ENCODE measurements at places on chromosomes 1 and 21. TPM values are rescaled to one million over a fixed set of nuclear protein-coding genes. Genes with fewer than 3 reads are reported as not detected.

DNA sequence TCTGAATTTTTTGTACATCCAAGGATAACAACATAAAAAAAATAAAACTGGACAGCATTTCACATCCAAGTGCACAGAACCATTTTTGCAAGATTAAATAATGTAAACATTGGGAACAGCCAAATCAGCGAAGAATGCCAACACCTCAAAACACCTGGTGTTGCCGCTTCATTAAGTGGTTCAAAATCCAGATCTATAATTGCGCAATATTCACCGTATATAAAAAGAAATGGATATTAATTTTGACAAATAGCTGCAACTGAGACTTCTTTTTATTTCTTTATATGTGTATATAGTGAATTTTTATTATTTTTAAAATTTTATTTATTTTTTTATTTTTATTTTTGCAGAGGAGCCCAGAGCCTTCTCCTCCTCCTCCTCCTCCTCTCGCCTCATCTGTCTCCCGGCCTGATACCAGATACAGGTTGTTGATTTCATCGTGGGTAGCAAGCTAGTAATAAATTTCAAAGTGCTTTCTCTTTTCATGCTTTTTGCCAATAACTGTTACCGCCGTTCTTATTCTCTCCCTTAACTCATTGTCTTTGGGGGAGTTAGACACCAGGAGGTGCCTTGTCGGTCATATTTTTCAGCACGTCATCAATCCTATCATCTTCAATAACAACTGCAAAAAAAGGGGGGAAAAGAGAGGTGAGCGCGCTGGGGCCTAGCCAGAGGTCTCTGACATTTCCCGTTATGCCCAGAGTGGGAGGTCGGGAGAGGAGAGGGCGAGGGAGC lies 2.7 kb downstream of the CAMK2N1 start:
- H3K4me1 ChIP-seq: peaks cover 15% of the 10 kb centered on the region
- peaks cover 96% of the 10 kb centered on the region for H3K27me3 ChIP-seq
- no peaks in the 10 kb centered on the region for H3K36me3 ChIP-seq
- peak overlapping the region; percentile 40 for H3K4me3 ChIP-seq

DNA sequence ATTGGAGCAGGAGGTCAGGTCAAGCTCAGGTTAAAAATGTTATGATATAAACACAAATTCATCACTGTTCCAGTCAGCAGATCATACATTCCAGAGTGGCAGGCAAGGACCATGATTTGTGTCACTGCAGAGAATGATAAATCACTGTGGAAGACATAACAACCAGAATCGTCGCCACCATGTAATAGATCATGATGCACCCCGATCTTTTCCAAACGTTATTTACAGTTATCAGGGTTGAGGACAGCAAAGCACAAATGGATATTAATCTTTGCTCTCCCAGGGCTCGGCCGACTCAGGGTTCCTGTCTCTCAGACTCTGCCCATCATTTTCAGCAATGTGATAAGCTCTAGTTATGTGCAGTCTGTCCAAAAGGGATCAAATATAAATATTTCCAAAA lies 122.7 kb downstream of the ZBTB18 start:
- H3K36me3 ChIP-seq: no peaks in the 10 kb centered on the region
- no peak for DNase-seq
- H3K4me1 ChIP-seq: no peaks in the 10 kb centered on the region
- H3K27ac ChIP-seq: no peak overlapping the region

The TMCC2 gene
- 3.4 TPM for total RNA-seq

- no peak overlapping the region for H3K27ac ChIP-seq
- H3K27me3 ChIP-seq: no peaks in the 10 kb centered on the region
- no peaks in the 10 kb centered on the region for H3K4me1 ChIP-seq
- DNase-seq: no peak
Observed at GRCh38 chr1:15727866-15728534, 8.1 kb upstream of the SLC25A34 start.

DNA sequence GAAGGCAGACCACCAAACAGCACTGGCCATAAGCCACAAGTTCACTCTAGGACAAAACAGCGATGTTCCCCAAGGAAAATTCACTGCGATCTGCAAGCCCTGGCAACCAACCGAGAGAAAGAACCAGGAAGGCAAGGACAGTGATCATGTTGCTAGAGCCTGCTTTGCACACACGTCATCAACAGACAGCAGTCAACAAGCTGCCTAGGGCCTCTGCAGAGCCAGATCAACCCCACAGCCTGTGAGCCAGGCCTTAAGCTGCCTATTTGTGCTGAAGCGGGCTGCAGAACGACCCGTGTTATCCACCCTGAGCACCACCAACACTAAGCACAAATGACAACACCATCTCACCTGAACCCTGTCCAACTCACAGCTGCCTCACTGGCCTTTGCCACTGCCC lies 6.2 kb upstream of the YRDC start:
- DNase-seq: no peak
- H3K36me3 ChIP-seq: no peaks in the 10 kb centered on the region
- H3K4me1 ChIP-seq: peaks cover 2% of the 10 kb centered on the region
- no peak overlapping the region for H3K4me3 ChIP-seq

DNA sequence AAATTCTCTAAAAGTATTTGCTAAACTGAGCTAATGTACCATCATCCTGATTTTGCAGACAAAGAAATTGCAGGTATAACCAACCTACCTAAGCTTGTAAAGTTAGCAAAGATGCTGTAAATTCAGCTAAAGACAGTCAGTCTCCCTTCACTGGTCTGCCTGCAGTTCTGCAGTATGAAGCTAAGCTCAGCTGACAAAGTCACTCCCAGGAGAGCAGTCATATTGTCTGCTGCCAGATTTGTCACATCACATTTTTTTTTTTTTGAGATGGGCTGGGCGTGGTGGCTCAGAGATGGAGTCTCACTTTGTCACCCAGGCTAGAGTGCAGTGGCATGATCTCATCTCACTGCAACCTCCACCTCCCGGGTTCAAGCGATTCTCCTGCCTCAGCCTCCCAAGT lies 8.9 kb upstream of the CMPK1 start:
- no peaks in the 10 kb centered on the region for H3K36me3 ChIP-seq
- no peak overlapping the region for H3K4me3 ChIP-seq
- H3K27ac ChIP-seq: no peak overlapping the region
- no peaks in the 10 kb centered on the region for H3K27me3 ChIP-seq
- DNase-seq: no peak

The EXO1 gene
- total RNA-seq: 5.6 TPM

DNA sequence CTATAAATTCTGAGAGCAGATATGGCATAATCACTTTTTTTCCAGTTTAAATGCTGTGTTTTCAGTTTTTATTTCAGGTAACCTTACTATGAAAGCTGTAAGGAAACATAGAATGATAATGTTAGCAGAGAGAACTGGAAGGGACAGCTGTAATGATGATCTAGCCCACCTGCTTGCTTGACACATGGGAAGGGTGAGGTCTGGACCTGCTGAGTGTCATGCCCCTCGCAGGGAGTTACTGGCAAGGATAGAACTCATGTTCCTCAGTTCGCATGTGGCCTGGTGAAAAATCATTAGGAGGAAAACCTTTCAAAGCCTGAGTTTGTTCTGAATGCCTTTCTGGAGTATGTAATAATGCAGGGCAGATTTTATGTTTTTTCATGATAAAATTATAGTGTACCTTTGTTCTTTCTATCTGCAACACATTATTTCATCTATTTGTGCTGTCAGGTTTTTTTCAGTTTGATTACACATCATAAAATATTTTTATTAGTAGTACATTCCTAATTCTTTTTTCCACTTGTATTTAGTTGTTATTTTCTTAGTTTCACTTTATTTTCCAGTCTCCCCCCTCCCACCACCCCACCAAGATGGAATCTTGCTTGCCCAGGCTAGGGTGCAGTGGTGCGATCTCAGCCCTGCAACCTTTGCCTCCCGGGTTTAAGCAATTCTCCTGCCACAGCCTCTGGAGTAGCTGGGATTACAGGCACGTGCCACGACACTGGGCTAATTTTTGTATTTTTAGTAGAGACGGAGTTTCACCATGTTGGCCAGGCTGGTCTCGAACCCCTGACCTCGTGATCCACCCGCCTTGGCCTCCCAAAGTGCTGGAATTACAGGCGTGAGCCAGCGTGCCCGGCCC lies 8.0 kb downstream of the DDI2 start:
- DNase-seq: no peak
- H3K4me3 ChIP-seq: no peak overlapping the region
- peaks cover 61% of the 10 kb centered on the region for H3K4me1 ChIP-seq
- no peaks in the 10 kb centered on the region for H3K27me3 ChIP-seq

GRCh38 chr1:83516369-83516768 lies 482.6 kb downstream of the TTLL7 start:
- DNase-seq: no peak
- H3K27ac ChIP-seq: no peak overlapping the region
- H3K36me3 ChIP-seq: no peaks in the 10 kb centered on the region
- H3K4me3 ChIP-seq: no peak overlapping the region

DNA sequence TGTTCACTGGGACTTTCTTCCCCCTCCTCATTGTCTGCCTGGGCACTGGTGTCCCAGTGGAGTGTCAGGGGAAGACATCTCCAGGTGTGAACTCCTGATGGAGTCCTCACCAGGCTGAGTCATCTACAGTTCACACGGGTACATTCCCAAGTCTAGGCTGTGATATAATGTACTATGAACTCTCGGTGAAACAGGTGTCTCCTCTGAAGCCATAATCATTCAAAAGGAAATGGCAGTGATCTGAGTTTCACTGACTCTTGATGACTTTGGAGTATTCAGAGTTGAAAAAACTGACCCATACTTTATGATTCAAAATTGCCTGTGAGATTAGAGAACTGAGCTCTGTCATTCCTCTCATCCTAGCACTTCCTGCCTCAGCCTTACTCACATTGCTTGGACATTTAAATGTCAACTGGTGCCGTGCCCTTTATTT lies 9.1 kb downstream of the LAMC2 start:
- no peaks in the 10 kb centered on the region for H3K27me3 ChIP-seq
- H3K4me1 ChIP-seq: no peaks in the 10 kb centered on the region
- no peak for DNase-seq
- H3K27ac ChIP-seq: no peak overlapping the region
- H3K4me3 ChIP-seq: no peak overlapping the region
- no peaks in the 10 kb centered on the region for H3K36me3 ChIP-seq

- H3K27ac ChIP-seq: peak overlapping the region; percentile 2
- H3K4me1 ChIP-seq: peaks cover 75% of the 10 kb centered on the region
- no peak for DNase-seq
- no peaks in the 10 kb centered on the region for H3K27me3 ChIP-seq
- no peaks in the 10 kb centered on the region for H3K36me3 ChIP-seq
- no peak overlapping the region for H3K4me3 ChIP-seq
Observed at GRCh38 chr1:107936498-107937481, 28.2 kb downstream of the VAV3 start.

- peaks cover 3% of the 10 kb centered on the region for H3K27me3 ChIP-seq
- peaks cover 36% of the 10 kb centered on the region for H3K36me3 ChIP-seq
- DNase-seq: peak; percentile 93
- H3K27ac ChIP-seq: peak overlapping the region; percentile 95
- H3K4me3 ChIP-seq: peak overlapping the region; percentile 52
Observed at GRCh38 chr1:155134880-155135414, 705 bp upstream of the SLC50A1 start.

DNA sequence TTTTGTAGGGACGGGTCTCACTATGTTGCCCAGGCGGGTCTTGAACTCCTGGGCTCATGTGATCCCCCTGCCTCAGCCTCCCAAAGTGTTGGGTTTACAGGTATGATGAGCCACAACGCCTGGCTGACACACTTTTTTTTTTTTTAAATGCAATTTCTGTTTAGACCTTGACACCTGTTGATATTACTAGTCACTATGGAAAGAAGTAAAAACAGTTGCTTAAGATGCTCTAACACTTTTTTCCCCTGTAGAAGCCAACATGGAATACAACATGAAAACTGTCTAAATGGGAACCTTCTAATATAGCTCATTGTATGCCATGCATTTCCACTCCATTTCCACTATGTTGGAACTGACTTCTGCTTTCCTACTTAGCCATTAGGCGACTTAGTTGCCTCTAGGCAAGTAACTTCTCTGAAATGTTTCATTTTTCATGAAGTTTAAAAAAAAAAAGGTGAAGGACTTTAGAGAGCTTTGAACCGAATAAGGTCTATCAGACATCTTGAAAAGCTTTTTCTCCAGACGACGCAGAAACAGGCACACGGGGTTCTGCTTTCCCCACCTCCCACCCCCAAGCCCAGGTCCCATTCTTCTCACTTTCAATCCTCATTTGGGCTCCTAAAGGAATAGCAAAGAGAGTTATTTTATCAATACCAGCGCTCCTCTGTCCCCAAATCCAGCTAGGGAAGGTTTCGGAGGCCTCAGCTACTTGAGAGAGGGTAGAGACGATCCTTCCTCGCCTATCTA lies 648 bp upstream of the DR1 start:
- H3K4me1 ChIP-seq: peaks cover 9% of the 10 kb centered on the region
- peak overlapping the region; percentile 74 for H3K4me3 ChIP-seq
- no peak for DNase-seq
- no peaks in the 10 kb centered on the region for H3K27me3 ChIP-seq

The HES3 gene
- not detected for total RNA-seq

- peaks cover 15% of the 10 kb centered on the region for H3K4me1 ChIP-seq
- no peak overlapping the region for H3K4me3 ChIP-seq
- no peak overlapping the region for H3K27ac ChIP-seq
- H3K36me3 ChIP-seq: peaks cover 8% of the 10 kb centered on the region
- no peaks in the 10 kb centered on the region for H3K27me3 ChIP-seq
- DNase-seq: no peak
Observed at GRCh38 chr1:42825036-42825851, 8.0 kb upstream of the SVBP start.

The RAB3B gene
- 0.06 TPM for total RNA-seq

DNA sequence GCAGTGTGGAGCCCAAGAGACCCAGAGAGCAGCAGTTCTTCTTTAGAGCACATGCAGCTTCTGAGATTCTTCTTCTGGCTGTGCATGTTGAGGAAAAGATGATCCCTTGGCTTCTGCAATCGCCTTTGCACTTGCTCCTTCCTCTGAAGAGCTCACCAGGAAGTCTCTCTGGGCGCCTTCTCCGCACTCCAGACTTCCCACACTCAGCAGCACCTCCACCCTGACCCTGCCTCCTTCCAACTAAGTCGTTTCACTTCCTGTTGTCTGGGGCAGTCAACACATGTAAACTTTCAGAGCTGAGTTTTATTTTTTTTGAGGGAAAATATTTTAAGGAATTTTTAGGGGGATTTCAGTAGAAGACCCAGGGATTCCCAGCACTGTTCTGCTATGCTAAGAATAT lies 73.4 kb upstream of the F3 start:
- no peaks in the 10 kb centered on the region for H3K36me3 ChIP-seq
- H3K27ac ChIP-seq: no peak overlapping the region
- H3K27me3 ChIP-seq: no peaks in the 10 kb centered on the region
- H3K4me3 ChIP-seq: no peak overlapping the region
- H3K4me1 ChIP-seq: no peaks in the 10 kb centered on the region

The FNDC10 gene
- total RNA-seq: 12.2 TPM

GRCh38 chr1:248366609-248367008 lies 5.1 kb downstream of the OR2T4 start:
- no peaks in the 10 kb centered on the region for H3K36me3 ChIP-seq
- H3K27ac ChIP-seq: no peak overlapping the region
- no peak for DNase-seq

Measured in left lung (tissue), 14 donors.